ENCODE measurements at places on chromosomes 6 and 20. TPM values are rescaled to one million over a fixed set of nuclear protein-coding genes. Genes with fewer than 3 reads are reported as not detected.

- no peak for DNase-seq
Measured at GRCh38 chr6:167894965-167895364, 68.3 kb downstream of the AFDN start.

GRCh38 chr6:157094038-157094437 lies 229.3 kb downstream of the TMEM242 start:
- DNase-seq = no peak

DNA sequence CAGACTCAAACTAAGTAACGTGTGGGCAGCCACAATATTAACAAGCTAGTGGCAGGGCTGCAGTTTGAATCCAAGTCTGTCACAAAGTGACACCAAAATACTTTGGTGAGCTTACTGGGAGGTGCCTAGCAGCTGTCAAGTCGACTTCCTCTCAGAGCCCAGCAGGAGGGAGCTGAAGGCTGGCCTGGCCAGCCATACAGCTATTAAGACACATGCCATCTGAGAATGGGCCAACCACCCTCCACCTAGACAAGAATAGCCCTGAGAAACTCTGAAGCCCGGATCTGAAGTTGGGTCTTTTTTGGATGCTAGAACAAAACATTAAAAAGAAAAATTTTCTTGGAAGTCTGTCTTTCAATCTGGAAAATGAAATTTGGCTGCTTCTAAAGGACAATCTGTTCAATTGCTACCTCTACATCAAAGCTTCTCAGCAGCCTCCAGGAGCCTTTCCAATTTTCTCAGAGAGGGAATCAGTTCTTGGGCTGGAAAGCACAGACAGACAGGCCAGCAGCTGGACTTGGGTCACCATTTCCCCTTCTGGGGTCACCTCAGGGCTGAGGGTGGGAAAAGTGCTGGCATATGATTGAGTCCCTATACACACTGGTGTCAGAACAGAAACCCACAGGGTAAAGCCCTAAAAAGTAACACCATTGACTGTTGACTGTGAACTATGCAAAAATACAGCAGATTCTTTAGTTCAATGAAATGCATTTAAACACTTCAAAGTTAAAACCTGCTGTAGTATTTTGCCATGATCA lies 42.9 kb downstream of the UQCC1 start:
- DNase-seq = no peak

DNA sequence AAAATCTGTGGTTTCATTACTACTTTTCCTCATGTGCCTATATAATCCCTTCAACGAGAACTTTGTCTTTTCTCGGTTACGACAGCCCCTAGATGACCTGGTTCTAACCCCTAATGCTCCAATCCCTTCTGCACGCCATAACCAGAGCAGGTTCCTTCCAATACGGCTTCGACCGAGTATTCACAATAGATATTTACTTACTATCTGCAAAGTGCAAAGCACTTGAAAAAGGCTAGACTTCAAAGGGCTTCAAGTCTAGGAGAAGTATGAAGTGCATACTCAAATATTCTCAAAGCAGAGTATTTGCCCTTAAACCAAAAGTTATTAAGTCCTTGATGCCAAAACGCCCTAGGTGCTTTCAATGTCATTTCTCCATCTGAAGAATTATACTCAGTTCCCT lies 63.4 kb upstream of the NHSL1 start:
- DNase-seq = no peak

DNA sequence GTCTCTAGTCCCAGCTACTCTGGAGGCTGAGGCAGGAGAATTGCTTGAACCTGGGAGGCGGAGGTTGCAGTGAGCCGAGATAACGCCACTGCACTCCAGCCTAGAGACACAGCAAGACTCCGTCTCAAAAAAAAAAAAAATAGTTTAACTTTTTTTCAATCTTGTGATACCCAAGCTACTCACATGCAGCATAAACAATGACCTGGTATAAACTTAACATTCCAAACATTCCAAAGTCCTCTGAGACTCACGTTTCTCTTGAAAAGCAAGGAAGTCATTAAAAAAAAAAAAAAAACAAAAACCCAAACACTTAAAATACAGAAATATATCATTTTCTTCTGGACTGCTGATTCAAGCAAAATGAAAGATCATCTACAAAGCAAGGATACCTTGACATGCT lies 14.3 kb downstream of the CRNKL1 start:
- no peak for DNase-seq

GRCh38 chr6:161242779-161243693 lies 30.8 kb downstream of the AGPAT4 start:
- peak; percentile 79 for DNase-seq

- DNase-seq = peak; percentile 84
Measured at GRCh38 chr6:25070547-25071366, 135.0 kb upstream of the RIPOR2 start.

GRCh38 chr6:31607317-31607716 lies 7.7 kb upstream of the AIF1 start:
- no peak for DNase-seq

GRCh38 chr20:24590178-24590982 lies 121.0 kb downstream of the SYNDIG1 start:
- DNase-seq = peak; percentile 43

DNA sequence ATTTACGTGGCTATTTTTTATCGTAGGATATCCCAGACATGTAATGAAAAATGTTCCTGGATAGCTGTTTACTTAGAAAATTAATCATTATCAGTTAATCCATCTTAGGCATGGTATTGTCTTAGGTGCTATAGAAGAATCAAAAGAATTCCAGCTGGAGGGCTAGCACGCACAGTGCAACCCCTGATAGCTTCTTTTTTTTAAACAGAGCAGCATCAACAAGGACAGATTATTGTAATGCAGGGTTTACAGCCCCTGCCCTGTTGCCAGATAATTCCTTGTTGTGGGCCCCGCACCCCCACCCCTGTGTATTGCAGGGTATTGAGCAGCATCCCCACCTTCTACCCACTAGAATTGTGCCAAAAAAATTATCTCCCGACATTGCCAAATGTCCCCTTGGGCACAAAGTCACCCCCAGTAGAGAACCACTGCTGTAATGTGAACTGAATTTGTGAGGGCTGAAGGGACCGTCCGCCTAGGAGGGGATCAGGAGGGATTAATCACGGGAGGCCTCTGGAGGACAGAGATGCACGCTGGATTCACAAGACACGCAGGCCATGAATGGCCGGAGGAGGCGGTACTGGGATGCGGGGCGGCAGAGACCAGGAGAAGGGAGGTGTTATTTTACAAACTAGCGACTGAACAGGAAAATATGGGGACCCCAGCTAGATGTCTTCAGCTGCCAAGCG lies 174.6 kb downstream of the ZDHHC14 start:
- no peak for DNase-seq

DNA sequence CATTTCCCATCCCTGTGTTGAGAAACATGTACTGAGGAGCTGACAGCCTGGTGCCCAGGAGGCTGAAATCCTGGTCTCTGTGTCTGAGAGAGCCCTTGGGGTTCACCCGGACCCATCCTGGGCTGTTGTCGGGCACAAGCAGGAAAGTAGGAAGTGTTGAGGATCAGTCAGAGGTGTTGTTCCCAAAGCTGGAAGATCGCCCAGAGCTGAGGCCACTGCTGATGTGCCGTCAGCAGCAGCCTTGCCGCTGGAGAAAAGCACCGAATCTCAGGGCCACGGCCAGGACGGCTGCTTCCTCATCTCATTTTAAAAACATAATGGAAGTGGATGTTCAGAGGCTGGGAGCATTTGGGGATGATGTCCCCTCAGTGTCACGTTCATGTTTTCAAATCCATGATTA lies 218.5 kb downstream of the UST start:
- DNase-seq = no peak

GRCh38 chr6:75101896-75102295 lies 104.0 kb downstream of the COL12A1 start:
- no peak for DNase-seq

GRCh38 chr6:150276937-150277742 lies 91.7 kb upstream of the IYD start:
- no peak for DNase-seq

C6orf52 gene
- 1.5 TPM for total RNA-seq

SLC32A1 gene
- 0.33 TPM for total RNA-seq

TBXT gene
- total RNA-seq = 0.25 TPM

EPB41L1 gene
- 42.0 TPM for total RNA-seq

HRH3 gene
- total RNA-seq = 4.5 TPM

PTPRK gene
- total RNA-seq = 52.1 TPM
